RWPE1 (cell line): ENCODE measurements at places on chromosomes 5 and 9.

DNA sequence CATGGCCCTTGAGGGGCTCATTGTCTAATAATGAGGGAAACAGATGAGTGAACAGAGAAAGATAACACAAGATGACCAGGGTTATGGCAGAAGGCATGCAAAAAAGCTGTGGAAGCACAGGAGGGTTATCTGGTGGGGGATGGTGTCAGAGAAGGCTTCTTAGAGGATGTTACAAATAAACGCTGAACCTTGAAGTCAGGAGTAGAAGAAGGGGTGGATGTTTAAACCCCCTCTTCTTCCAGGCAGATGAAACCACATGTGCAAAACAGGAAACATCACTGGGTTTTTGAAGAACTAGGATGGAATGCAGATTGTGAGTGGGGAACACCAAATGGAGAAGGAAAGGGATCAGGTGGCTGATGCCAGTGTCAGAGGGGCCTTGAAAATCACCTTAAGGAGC lies 41.8 kb upstream of the NR5A1 start:
- no peak for DNase-seq

DNA sequence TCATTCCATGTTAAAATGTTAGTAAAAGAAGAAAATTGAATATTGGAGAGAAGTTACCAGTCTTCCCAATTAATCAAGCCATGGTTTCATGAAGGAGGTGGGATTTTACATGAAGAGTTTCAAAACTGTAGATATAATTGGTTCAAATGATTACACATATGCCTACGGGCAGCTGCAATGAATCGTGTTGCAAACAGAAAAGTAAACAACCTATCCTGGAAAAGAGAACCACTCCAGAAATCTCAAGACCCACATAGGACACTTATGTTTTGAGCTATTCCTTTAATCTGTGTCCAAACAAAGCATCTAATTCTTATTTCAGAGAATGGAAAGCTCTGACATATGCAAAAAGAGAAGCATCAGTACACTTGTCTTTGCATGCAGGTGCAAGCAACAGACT lies 340.2 kb downstream of the NDUFS4 start:
- no peak for DNase-seq

DNA sequence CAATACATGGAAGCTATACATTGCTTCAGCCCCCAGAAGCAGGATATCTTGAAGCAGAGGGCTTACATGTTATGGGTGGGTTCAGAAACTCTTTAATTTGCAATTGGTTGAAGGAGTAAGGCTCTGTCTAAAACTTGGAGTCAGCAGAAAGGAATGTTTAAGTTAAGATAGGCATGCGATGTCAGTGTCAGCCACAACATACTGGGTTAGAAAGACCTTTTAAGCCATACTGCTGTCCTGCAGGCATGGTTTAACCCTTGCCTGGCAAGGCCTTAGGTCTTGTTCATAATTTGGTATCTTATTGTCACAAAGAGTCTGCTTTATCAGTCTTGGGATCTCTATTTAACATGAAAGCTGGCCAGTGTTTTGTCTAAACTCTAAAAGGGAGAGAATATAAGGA lies 1619.6 kb upstream of the WWC1 start:
- DNase-seq: no peak

DNA sequence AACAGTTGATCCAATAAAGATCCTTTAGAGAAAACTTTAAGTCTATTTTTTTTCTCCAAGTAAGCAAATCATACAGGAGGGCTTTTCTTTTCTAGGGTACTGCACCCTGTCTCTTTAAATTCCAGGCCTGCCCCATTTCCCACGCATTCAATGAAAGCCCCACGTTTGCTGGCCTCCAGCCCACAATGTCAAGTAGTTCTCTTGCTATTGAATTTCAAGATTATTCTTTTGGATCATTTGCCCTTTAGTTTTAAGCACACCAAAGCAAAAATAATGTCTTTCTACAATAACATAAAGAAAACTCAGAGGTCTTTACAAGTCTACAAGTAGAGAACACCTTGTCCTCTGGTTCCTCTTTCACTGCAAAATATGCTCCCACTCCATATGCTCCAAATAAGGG lies 15.6 kb downstream of the MLLT3 start:
- DNase-seq: no peak

- DNase-seq: no peak
Observed at GRCh38 chr5:180271221-180271620, 20.7 kb downstream of the MAPK9 start.

DNA sequence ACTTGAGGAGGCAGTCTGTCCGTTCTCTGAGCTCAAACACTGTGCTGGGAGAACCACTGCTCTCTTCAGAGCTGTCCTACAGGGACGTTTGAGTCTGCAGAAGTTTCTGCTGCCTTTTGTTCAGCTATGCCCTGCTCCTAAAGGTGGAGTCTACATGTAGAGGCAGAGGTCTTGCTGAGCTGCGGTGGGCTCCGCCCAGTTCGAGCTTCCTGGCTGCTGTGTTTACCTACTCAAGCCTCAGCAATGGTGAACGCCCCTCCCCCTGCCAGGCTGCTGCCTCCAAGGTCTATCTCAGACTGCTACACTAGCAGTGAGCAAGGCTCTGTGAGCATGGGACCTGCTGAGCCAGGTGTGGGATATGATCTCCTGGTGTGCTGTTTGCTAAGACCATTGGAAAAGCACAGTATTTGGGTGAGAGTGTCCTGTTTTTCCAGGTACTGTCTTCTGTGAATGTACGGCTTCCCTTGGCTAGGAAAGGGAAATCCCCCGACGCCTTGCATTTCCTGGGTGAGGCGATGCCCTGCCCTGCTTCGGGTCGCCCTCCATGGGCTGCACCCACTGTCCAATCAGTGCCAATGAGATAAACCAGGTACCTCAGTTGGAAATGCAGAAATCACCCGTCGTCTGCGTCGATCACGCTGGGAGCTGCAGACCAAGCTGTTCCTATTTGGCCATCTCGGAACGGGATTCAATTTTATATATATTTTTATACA lies 58.5 kb downstream of the CNTRL start:
- DNase-seq: peak; percentile 34

GRCh38 chr5:33901156-33901555 lies 9.4 kb upstream of the ADAMTS12 start:
- no peak for DNase-seq

GRCh38 chr5:106691701-106692100 lies 979.0 kb downstream of the EFNA5 start:
- no peak for DNase-seq

DNA sequence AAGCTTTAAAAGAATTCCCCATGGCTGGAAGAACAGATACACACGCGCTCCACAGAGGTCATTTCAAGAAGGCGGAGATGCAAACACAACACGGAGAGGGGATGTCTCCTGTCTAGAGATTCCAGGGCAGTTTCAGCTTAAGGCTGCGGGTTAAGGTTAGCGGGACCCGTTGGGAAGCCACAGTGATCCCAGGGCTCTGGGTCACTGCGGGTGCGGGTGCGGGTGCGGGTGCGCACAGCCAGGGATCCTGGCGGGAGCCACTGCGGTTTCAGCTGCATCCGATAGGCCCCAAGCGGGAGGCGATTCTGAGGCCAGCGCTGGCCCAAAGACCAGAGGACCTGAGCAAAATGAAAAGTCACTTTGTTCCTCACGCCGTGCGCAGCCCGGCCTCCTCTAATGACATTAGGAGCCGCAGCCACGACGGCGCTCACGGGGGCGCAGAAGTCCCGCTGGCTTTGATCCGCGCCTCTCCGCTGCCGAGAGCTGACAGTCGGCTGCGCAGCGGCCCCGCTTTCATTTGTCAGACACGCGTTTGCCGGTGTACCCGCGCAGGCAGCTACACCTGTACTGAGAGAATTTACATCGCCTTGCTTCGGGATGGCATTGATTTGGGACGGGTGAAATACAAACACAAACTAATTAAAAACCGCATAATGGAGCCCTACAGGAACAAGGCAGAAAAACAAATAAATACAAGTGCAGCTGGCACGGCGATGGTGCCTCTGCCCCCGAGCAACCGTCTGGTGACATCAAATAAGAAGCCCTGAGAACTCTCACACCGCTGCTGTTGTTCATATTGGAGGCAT lies 5.3 kb upstream of the IRX1 start:
- no peak for DNase-seq

DNA sequence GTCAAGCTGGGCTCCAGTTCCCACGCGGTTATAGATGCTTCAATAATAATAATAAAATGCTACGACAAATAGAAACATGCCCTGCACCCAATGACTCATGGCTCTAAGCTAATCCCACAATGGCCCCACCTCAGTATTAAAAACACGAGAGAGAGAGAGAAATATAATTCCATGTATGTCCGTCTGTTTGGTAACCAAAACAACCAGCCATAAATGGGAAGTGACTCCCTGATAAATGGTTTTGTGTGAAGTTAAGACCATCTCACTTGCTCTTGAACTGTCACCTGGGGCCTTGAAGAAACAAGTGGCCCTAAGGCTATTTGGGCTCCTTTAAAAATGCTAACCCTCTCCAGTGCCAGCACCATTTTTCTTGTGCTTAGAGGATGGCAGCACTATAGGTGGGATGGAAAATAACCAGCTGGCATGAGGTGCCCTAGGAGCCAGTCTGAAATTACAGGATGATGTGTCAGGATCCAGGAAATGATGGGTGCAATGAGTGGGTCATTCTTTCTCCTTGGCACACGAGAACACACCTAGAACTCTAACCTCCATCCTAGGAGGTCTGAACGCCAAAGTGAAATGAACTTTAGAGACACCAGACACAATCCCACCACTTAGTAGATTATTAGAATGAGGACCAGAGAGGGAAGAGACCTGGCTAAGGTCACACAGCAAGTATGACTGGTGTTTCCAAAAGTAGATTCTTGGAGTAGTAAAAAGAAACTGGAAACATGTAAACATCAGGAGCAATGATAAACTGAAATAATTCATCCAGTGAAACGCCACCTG lies 35.7 kb upstream of the ADRB2 start:
- DNase-seq: peak; percentile 76

- DNase-seq: no peak
Observed at GRCh38 chr5:168151041-168151440, 140.4 kb upstream of the WWC1 start.

DNA sequence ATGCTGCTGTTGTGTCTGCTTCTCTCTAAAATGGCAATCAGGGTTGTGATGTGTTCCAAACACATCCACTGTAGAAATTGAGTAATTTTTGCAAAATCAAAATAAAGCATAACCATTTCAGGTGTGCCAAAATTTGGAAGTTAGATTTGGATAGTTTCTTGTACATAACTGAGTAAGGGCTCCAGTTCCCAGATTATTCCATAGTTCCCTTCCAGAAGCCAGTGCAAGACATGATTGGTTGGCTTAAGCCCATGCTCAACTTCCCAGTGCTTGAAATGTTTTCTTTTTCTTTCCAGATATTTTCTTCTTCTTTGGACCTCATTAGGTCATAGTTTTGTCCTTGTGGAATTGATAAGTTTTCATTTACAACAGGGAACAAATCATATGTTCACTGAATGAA lies 64.2 kb downstream of the SNCAIP start:
- DNase-seq: no peak

DNA sequence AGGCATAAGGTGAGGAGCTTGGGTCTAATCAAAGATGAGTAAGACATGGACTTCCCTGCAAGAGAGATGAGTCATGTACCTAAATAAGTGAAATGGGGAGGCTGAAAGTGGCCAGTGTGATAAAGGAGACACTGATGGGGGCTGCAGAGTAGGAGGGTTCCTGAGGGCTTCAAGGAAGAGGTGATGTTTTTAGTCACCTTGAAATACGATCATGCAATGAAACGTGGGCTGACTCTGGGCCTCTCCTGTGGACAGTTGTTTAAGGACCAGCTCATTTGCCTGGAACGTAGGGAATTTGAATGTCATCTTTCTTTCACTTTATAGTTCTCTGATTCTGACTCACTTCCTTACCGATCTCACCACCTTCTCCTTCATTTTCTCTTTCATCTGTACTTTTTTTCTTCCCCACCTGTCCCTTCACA lies 49.6 kb upstream of the CPLX2 start:
- peak; percentile 81 for DNase-seq

DNA sequence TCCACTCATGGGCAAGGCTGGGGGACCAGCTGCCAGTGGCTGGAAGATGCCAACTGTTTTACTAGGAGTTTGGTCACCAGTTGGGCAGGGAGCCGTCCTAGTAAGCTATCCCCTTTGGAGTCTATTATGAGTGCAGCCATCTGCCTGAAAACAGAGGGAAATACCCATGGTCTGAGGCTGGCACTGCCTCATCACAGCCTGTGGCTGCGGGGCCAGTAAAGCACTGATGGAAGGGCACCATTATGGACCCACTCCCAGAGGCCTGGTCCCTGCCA lies 187.2 kb upstream of the PANK3 start:
- DNase-seq: no peak

GRCh38 chr9:36572515-36573418 lies at the start of gene MELK:
MELK (plus strand) TSS chr9:36572895; CDS start chr9:36581682, 8,787 bp downstream.
- DNase-seq: peak; percentile 96

GRCh38 chr5:135883441-135883840 lies 12.2 kb downstream of the IL9 start:
- no peak for DNase-seq

DNA sequence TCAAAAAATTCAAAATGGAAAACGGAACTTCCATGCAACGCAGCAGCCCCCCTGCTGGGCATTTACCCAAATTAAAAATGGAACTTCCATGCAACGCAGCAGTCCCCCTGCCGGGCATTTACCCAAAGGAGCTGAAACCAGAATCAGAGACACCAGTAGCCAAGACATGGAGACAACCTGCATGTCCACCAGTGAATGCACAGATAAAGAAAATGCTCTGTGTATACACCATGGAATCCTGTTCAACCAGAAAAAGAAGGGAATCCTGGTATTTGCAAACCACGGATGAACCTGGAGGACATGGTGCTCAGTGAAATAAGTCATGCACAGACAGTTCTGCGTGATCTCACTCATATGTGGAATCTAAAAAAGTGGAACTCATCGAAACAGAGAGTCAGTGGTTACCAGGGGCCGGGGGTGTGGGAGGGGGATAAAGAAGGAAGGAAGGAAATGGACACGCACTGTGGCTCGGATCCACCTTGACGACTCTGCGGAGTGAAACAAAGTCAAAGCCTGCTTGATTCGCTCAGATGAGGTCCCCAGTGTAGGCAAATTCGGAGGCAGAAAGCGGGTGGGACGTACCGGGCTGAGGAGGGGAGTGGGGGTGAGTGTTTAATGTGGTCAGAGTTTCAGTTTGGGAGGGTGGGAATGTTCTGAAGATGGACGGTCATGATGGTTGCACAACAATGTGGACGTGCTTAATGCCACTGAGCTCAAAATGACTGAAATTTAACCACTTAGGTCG lies 40.2 kb upstream of the EXOC3 start:
- no peak for DNase-seq
